Right hindlimb (tissue), 1 donor: ENCODE measurements at places on chromosomes 11 and 22.

DNA sequence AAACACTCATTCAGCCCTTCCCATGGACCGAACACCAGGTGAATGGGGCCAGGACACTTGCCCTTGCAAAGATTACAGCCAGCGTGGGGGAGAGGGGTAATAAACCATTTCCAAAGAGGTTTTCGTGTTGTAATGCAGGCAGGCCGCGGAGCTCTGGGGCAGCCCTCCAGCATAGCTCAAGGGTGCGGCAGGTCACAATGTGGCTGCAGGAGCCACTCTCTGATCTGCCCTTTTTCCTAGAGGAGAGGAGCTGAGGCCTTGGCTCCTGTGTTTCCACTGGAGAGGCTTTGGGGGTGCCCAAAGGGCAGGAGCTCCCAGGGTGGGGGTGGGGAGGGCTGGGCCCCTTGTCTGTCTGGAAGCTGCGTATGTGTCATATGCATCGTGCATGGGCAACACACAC, 134.2 kb upstream of the NECTIN1 start:
- DNase-seq, result no peak

DNA sequence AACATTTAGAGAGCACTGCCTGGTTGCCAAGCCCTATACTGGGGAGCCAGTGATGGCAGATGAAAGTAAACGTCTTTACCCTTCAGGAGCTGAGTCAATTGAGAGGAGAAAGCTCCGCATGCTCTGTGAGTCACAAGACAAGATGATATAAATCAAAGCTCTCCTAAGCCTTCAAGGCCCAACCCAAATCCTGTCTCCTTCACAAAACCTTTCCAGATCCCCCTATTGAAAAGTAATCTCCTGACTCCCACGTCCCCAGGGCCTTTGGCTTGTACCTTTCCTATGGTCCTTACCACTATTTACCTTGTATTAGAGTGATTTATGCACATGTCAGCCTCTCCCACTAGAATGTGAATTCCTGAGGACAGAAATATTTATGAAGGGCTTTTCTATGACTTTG, 230.1 kb upstream of the TENM4 start:
- no peak for DNase-seq

- no peak for DNase-seq
These were observed 265.9 kb downstream of the LARGE1 start for GRCh38 chr22:33654173-33654895.

DNA sequence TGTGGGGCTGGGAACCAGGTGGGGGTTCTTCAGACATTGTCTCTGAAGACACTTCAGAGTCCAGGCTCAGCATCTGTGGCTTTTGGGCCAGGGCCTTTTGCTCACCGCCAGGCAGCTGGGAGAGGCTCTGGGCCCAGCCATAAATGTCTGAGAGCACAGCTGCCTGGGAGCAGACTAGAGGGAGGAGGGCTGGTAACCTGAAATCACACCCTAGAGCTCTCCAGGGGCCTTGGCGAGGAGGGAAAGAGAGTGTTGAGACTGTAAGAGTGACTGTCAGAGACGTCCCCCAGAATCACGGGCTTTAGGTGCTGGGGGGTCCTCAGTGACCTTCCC, 4.1 kb downstream of the TRABD start:
- peak; percentile 68 for DNase-seq

DNA sequence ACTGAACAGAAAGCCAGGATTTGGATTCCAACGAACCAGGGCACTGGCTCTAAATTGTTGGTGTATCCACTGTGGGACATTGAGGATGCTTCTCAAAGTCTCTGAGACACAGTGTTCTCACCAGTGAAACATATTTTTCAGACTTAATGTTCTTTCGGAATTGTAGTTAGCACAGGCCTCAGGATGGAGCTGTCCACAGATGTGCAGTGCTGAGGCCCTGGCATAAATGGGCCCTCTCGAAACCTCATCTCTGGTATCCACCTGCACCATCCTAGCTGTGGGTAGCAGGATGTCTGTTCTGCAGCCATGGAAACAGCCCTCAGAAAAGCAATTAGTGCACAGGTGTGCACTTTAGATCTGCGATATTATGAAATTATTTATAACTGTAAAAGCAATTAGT, 656.8 kb downstream of the TBC1D22A start:
- DNase-seq, result no peak

DNA sequence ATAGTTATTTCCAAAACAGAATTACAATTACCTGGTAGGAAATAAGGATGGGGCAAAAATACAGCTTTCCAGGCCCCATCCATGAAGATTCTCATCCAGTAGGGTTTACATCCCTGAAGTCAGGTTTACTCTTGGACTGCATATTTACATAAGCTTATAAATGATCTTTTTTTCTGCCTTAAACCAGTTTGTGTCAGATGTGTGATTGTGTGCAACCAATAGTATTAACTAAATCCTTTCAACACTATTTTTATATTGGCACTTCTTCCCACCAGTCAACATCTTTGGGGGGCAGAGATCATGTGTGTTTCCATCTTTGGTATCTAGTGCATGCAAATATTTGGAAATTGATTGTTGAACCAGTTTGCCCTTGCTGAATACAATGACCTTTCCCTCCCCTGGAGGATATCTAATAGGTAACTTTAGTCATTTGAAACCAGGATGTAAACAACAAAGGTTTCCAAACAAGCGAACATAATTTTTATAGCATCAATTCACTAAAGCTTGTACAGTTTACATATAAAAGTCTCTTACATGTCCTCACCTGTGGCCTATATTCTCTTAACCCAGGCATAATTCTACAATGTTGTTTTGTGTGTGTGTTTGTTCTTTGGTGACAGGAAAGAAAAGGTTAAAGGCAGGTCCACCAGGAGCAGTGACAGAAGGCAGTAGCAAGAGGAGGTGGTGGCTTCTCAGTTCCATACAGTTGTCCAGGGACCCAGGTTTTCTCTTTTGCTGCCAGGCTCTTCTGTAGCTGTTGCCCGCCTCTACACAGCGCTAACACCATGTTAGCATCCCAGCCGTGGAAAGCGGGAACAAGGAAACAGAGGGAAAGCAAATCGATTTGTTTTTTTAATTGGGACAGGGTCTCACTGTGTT, 1.7 kb upstream of the ME3 start:
- no peak for DNase-seq

DNA sequence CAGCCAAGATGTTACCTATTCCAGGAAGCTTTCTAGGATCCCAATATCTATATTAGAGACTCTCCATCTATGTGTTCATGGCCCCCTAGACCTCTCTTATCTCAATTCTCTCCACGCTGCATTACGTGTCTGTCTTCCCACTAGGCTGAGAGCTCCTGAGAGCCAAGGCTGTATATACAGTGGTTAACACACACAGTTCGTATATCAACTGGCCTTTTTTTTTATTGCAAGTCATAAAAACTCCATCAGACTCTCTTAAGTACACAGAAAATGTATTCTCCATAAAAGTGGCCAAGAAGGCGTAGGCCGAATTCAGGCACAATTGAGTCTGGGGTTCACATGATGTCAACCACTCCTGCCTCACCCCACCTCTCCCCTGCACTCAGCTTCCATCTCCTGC, 115.9 kb downstream of the TRIM29 start:
- DNase-seq, result no peak

DNA sequence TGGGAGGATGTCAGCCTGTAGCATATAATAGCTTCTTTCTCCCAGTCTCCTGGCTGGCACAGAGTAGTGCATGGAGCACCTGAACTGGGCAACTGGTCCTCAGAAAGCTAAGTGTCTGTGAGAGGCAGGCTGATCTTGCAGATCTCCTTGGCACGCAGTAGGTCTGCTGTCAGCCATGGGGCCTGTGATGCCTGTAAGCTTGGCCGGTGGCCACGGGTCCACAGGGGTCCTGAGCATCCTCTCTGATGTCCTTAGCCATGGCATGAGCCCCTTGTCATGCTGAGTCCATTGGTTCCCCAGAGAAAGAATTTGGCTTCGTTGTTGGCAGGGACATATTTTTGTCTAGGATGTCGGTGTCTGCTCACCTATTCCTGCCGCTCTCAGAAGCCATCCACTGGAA, 25.0 kb downstream of the AMPD3 start:
- no peak for DNase-seq

DNA sequence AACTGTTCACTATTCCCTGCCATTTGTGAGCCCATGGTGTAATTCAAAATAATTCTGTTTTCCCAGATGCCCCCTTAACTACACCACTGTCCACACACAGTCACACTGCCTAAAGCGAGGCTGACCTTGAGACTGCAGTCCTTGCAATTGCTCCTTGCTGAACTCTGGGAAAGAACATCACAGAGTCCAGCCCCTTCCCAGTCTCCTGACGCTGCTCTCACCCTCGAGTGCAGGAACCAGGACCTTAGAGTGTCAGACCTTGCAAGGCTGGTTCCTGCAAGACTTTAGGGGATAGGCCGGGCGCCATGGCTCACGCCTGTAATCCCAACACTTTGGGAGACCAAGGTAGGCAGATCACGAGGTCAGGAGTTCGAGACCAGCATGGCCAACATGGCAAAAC, 33.6 kb downstream of the AHNAK start:
- DNase-seq, result no peak

- DNase-seq, result no peak
These were observed 106.2 kb downstream of the LRRC32 start for GRCh38 chr11:76564364-76564763.
